Osteoblast (primary cell): ENCODE measurements at places on chromosomes 6 and 20. TPM values are rescaled to one million over a fixed set of nuclear protein-coding genes. Genes with fewer than 3 reads are reported as not detected.

The SCRT2 gene
- total RNA-seq, result not detected in 2 replicates

The PTK6 gene
- total RNA-seq, result under 0.01 TPM in 1 of 2 replicates, not detected in the other

- DNase-seq, result no peak
Observed at GRCh38 chr6:168163096-168163731, 84.2 kb upstream of the FRMD1 start.

GRCh38 chr6:163732479-163732878 is 318.0 kb downstream of the QKI start:
- no peak for DNase-seq

- DNase-seq, result peak; percentile 52
Observed at GRCh38 chr6:113755449-113756289, 101.5 kb upstream of the MARCKS start.
